ENCODE measurements at places on chromosomes 3 and 15.

DNA sequence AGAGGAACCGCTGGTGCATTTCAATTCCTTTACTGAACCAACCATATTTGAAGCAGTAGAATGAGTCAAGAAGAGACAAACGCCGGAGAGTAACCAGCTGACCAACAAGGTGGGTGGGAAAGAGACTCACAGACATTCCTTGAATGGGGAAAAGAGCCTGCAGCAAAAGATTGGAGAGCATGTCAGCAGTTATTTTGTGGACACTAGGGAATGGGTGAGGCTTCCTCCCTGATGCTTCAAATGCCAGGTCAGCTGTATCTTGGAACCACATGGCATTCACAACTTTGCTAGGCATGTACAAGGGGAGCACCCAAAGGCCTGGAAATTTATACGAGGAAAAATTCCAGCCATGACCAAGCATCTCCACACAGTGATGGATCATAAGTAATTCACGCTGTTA is 29.9 kb upstream of the ZKSCAN7 start:
- DNase-seq, result no peak

GRCh38 chr3:193865339-193865738 is 270.6 kb upstream of the HES1 start:
- no peak for DNase-seq

DNA sequence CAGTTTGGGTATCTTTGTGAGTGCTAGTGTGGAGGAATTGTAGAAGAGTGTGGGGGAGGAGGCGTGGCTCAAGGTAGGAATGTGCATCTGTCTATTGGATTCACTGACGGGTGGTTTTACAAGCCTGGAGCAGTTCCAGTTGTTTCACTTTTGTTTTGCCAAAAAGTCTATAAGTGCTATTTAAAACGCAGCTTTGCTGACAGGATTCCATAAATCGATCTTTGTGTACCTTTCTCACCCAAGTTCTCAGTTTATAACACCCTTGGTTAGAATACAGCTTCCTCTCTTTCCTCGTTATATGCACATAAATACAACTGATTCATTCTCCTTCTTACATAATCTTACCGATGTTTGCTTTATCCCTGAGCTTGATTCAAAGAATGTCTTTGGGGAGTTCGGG is 123.2 kb upstream of the UBE2E2 start:
- no peak for DNase-seq

GRCh38 chr3:127431066-127431465 is 143.2 kb upstream of the PRR20G start:
- no peak for DNase-seq

DNA sequence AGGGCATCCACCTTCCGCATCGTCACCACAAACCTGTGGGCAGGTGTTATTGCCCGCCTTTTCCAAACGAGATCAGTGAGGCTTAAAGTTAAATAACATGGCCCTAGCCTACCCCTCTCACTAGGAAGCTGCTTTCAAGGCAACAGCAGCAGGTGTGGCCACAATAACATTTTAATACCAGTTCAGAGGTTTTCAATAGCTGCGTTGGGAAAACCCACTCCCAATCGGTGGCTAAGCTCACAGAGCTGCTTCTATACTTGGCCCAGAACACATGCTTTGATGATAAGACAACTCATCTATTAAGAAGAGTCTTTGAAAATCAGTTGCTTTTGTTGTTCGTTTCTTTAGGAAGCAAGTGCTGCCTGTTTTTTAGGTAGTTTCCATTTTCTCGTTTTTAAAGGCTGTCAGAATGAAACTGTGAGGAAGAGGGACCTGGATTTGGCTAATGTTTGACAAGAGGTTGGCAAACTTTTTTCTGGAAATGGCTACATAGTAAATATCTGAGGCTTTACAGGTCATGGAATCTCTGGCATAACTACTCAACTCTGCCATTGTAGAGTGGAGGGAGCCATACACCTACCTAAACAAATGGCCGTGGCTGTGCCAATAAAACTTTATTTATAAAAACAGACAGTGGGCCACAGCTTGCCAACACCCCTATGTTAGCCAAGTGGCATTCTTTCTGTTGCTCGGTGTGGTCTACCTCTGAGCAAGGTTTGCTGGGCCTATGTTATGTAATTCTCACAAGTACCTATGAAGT is 179.6 kb downstream of the FEZF2 start:
- no peak for DNase-seq

DNA sequence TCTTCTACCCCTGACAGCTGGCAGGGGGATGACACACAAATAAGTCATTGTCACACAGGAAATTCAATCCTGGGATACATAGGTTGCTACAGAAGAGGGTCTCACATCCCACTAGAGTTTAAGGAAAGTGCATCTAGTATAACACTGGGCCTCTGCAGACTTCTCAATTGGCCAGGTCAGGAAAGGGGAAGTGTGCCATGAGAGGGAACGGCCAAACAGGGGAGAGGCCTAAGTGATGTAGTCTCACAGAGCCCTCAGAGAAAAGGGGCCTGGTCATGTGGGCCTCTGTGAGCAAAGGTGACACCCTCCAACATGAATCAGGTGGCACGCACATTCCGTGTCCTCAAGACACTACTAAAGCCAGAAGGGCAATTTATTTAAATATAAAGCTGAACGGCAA is 11.2 kb downstream of the ZXDC start:
- no peak for DNase-seq

DNA sequence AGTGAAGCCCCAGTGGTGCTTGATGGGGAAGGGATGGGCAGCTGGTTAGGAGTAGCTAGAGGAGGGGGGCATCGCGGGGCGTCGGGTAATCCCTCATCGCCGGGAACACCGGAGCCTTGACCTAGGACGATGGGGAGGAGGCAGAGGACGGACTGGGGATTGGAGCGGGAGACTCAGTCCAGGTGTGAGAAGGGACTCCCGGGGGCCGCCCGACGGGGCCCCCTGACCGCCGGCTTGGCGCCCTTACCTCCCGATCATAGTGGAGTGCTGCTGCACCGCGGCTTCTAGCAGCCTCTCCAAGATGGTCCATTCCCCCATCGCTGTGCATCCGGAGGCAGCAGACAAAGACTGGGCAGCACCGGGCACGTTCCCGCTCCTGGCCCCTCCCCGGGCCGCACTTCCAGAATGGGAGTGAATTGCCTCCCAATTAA is 612 bp downstream of the GJD2 start:
- no peak for DNase-seq

GRCh38 chr3:101381809-101382208 is 61.4 kb upstream of the IMPG2 start:
- DNase-seq, result no peak

- DNase-seq, result no peak
These were observed 8.7 kb downstream of the HLTF start for GRCh38 chr3:149077628-149078027.
